ENCODE measurements at places on chromosomes 3 and 15. TPM values are rescaled to one million over a fixed set of nuclear protein-coding genes. Genes with fewer than 3 reads are reported as not detected.

DNA sequence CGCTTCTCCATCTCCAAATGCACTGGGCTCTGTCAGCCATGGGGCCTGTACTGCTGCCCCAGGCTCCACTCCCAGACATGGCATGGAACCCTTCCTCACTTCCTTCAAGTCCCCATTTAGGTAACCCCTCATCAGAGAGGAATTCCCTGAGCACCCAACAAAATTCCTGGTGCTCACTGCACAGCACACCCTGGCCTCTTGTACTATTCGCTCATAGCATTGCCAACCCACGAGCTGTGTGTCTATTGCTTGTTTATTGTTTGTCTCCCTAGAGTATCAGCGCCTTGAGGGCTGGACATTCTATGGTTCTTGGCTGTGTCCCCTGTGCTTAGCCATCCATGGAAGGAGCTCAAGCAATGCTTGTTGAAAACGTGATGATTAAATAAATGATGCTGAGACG, 46.1 kb upstream of the SLCO2A1 start:
- no peaks in the 10 kb centered on the region for H3K36me3 ChIP-seq
- H3K27me3 ChIP-seq = no peaks in the 10 kb centered on the region
- DNase-seq = no peak
- no peak overlapping the region for H3K27ac ChIP-seq
- H3K4me3 ChIP-seq = no peak overlapping the region

- H3K27me3 ChIP-seq = no peaks in the 10 kb centered on the region
- H3K36me3 ChIP-seq = no peaks in the 10 kb centered on the region
- H3K4me1 ChIP-seq = no peaks in the 10 kb centered on the region
- no peak overlapping the region for H3K4me3 ChIP-seq
- H3K27ac ChIP-seq = no peak overlapping the region
Measured at GRCh38 chr3:46314517-46314916, 39.4 kb upstream of the CCR2 start.

- H3K4me3 ChIP-seq = no peak overlapping the region
- DNase-seq = no peak
- H3K4me1 ChIP-seq = peaks cover 4% of the 10 kb centered on the region
- H3K36me3 ChIP-seq = no peaks in the 10 kb centered on the region
- no peaks in the 10 kb centered on the region for H3K27me3 ChIP-seq
- H3K27ac ChIP-seq = no peak overlapping the region
Measured at GRCh38 chr3:182807061-182807460, 13.8 kb downstream of the ATP11B start.

DNA sequence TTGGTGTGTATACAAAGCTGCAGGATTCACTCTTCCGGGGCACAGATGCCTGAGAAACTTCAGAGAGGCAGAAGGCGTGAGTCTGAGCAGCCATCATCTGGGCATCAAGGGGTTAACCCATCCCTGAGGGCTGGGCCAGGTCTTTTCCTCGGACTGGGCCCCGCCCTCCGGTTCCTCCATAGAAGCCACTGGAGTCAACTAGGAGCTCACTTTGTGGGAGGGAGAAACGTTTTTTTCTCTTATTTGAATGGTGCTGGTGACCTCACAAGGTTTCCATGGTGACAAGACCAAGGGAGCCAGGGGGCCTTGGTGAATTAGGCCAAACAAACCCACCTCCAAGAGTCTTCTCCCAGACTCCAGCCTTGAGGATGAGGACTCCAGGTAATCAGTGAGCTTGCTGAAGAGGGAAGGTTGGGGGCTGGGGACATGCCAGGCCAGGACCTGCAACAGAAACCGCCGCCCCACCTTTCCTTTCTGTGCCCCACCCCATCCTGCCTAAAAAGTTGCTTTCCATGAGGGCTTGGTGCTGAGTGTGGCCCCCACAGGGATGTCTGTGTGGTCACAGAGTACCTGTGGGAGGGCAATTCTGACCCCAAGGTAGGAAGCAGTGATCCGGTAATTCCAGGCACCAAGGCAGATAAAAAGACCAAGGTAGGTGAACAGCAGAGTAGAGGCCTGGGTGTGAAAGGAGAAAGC, 14.8 kb upstream of the INSYN1 start:
- DNase-seq = no peak
- no peaks in the 10 kb centered on the region for H3K36me3 ChIP-seq

- H3K36me3 ChIP-seq = peaks cover 2% of the 10 kb centered on the region
- no peaks in the 10 kb centered on the region for H3K4me1 ChIP-seq
Measured at GRCh38 chr15:74470631-74471395, 9.9 kb upstream of the UBL7 start.

DNA sequence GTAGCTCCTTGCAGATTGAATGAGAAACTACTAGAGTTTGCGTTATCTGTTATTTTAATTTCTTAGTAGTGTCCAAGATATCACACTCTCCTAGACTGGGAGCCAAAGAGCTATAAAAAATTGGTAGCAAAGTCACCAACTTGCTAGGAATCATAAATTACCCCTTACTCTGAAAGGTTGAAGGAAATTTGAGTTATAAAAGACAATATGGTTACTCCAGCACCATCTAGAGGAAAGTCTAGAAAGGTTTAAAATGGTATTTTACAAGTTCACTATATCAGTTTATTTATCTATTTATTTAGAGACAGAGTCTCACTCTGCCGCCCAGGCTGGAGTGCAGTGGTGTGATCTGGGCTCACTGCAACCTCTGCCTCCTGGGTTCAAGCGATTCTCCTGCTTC, 121.6 kb downstream of the RBPMS2 start:
- peaks cover 3% of the 10 kb centered on the region for H3K4me1 ChIP-seq
- no peak overlapping the region for H3K4me3 ChIP-seq
- no peaks in the 10 kb centered on the region for H3K27me3 ChIP-seq
- H3K36me3 ChIP-seq = no peaks in the 10 kb centered on the region

DNA sequence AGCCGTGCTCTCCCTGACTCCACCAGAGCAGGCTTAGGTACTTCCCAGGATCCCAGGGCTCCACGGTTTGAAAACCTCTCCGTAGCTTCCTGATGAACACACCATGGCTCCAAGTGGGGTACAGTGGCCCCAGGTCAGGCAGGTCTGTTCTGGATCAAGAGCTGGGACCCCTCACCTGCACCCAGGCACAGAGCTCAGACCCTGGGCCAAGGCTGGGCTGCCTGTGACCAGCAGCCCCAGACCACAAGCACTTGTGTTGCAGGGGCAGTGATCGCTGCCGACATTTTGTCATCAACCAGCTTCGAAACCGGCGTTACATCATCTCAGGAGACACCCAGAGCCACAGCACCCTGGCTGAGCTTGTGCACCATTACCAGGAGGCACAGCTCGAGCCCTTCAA, 5.3 kb downstream of the SH2D7 start:
- H3K4me1 ChIP-seq = no peaks in the 10 kb centered on the region
- H3K4me3 ChIP-seq = no peak overlapping the region
- DNase-seq = no peak
- no peaks in the 10 kb centered on the region for H3K27me3 ChIP-seq
- no peaks in the 10 kb centered on the region for H3K36me3 ChIP-seq

DNA sequence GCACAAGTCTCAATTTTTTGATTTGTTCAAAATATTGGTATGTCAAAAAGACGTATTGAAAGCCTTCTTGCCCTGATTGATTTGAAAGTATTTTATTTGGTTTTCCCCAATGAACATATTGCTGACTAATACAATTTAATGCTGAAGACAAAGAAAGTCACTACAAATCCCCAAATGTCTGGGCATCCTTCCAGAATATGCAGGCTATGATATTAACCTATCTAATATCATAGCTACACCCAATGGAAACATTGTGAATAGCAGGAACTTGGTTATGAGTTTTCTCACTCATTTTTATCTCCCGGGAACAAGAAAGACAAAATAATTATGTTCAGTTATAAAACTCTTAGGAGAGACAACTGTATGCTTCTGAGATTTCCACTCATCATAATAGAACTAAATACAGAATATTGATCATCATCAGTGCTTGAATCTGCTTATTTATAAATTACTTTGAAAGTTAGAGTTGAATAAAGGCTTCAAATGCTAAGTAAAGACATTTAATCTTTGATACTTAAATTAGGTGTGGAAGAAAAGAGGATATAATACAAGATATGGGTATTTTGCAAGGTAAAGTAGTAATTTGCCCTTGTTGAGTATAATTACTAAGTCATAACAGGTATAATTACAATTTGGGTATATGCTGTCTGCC, 483.9 kb downstream of the RBMS3 start:
- H3K36me3 ChIP-seq = peaks cover 6% of the 10 kb centered on the region
- DNase-seq = no peak

DNA sequence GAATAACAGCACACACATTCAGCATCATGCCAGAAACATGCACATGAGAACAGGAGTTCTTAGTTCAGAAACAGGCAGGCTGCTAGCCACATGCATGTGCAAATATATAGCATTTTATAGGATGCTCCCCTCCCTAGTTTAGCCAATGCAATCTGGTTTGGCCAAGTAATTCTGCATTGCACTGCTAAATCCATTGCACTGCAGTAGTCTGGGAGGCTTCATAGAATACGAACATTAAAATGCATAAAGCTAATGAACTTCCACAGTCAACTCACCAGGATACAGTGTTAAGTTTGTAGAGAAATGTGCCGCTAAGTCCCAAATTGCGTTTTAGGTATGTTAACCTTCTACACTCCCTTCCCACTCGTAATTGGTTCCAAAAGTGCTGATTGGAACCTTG, 41.8 kb downstream of the EHHADH start:
- H3K27me3 ChIP-seq = no peaks in the 10 kb centered on the region
- H3K4me1 ChIP-seq = peaks cover 16% of the 10 kb centered on the region
- H3K4me3 ChIP-seq = no peak overlapping the region
- H3K27ac ChIP-seq = peak overlapping the region; percentile 60
- DNase-seq = no peak

- no peak overlapping the region for H3K27ac ChIP-seq
- DNase-seq = peak; percentile 58
- H3K36me3 ChIP-seq = no peaks in the 10 kb centered on the region
- no peak overlapping the region for H3K4me3 ChIP-seq
- peaks cover 6% of the 10 kb centered on the region for H3K27me3 ChIP-seq
Measured at GRCh38 chr15:70432924-70433495, 330.3 kb downstream of the UACA start.

GRCh38 chr15:52351206-52351908, 55.8 kb upstream of the MYO5C start:
- no peaks in the 10 kb centered on the region for H3K27me3 ChIP-seq
- peaks cover 32% of the 10 kb centered on the region for H3K36me3 ChIP-seq
- no peak for DNase-seq

DNA sequence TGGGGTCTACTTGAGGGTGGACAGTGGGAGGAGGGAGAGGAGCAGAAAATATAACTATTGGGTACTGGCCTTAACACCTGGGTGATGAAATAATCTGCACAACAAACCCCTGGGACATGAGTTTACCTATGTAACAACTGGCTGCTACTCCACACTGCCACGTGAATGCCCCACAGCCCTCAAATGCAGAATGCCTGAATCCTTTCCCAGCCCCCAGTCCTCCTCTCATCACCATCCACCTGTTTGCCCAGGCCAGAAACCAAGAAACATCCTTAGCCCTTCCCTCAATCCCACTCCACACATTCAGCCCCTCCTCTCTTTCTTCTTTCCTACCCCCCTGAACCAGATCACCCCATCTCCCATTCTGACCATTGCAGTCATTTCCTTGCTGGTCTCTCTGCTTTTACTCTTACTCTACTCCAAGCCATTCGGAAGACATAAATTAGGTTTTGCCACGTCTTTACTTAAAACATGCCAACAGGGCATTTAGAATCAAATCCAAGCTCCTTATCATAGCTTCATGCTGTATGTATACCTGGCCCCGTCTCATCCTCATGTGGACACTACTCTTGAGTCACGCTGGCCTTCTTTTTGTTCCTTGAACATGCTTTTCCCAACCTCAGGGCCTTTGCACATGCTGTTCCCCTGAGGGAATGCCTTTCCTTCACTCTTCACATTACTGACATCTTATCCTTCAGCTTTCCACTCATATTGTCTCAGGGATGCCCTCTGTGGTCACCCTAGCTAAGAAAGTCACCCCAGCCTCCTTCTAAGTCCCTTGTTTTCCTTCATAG, 137.5 kb upstream of the ABHD17C start:
- no peak for DNase-seq
- H3K27ac ChIP-seq = no peak overlapping the region
- H3K27me3 ChIP-seq = no peaks in the 10 kb centered on the region
- H3K4me1 ChIP-seq = no peaks in the 10 kb centered on the region
- H3K4me3 ChIP-seq = no peak overlapping the region
- H3K36me3 ChIP-seq = peaks cover 22% of the 10 kb centered on the region

DNA sequence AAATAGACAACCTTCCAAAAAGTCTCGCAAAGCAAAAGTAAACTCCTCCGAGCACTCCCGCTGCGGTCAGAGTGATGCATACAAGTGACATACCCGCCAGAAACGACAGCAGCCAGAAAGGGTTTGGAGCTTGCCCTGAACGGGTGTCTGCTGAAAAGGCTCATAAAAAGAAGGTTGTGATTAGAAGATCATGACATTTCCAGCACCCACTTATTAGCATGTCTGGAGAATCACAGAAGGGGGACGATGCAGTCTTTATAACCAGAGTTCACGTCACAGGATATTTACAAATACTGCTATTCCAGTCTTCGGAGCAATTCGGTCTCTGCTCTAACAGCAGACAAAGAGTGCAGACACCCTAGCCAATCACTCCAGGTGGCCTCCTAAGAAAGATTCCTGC, 59.1 kb upstream of the FRMD4B start:
- H3K36me3 ChIP-seq = no peaks in the 10 kb centered on the region
- no peak overlapping the region for H3K27ac ChIP-seq
- no peaks in the 10 kb centered on the region for H3K4me1 ChIP-seq
- no peak for DNase-seq

DNA sequence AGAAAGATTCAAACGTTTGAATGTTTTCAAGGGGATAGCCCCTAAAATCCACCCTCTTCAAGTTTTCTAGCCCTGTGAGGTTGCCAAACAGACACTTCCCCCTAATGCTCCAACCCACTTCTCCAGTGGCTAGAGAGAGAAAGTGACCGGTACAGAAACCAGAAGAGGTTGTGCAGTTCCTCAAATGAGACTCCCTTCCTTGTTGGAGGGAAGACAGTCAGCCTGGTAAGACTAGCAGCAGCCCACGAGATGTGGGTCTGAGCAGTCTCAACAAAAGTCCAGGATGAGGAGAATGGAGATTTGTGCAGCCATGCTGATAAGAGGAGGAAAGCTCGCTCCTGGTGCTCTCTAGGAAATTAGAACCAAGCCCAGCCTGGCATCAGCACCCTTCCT, 222.8 kb upstream of the TPRG1 start:
- H3K27me3 ChIP-seq = no peaks in the 10 kb centered on the region
- H3K4me3 ChIP-seq = no peak overlapping the region
- H3K4me1 ChIP-seq = peaks cover 30% of the 10 kb centered on the region
- no peaks in the 10 kb centered on the region for H3K36me3 ChIP-seq
- DNase-seq = no peak

DNA sequence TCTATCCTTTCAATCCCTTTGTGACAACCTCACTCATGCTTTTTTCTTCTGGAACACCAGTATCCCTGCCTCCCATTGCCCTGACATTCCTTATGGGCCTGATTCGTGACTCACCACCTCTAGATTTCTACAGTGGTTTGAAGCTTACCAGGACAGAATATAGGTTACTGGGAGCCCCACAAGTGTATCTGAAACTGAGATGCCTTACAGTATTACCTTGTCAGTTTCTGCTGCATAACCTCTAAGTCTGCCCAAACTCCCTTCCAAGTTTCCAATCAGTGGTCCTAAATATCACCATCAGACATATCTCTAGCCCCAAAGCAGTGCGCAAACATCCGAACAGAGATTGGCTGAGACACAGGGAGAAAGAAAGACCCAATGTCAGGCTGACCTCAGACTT, 5.6 kb downstream of the CPB1 start:
- no peaks in the 10 kb centered on the region for H3K36me3 ChIP-seq
- H3K27ac ChIP-seq = no peak overlapping the region
- H3K27me3 ChIP-seq = no peaks in the 10 kb centered on the region
- no peak overlapping the region for H3K4me3 ChIP-seq

ZNF717 gene
- 9.9 TPM for polyA plus RNA-seq

DNAJA4 gene
- 0.02 TPM for polyA plus RNA-seq

CCNB2 gene
- polyA plus RNA-seq = 46.6 TPM

CLSTN2 gene
- polyA plus RNA-seq = 0.02 TPM

ZNF620 gene
- 2.5 TPM for polyA plus RNA-seq

LRRN1 gene
- 0.03 TPM for polyA plus RNA-seq

TRH gene
- polyA plus RNA-seq = not detected

TMOD3 gene
- 7.6 TPM for polyA plus RNA-seq

Measured in SK-N-SH (cell line).